PC-3 (cell line): ENCODE measurements at places on chromosomes 3 and 15. TPM values are rescaled to one million over a fixed set of nuclear protein-coding genes. Genes with fewer than 3 reads are reported as not detected.

The FEM1B gene
- total RNA-seq = 19.4 and 22.1 TPM in 2 replicates

DNA sequence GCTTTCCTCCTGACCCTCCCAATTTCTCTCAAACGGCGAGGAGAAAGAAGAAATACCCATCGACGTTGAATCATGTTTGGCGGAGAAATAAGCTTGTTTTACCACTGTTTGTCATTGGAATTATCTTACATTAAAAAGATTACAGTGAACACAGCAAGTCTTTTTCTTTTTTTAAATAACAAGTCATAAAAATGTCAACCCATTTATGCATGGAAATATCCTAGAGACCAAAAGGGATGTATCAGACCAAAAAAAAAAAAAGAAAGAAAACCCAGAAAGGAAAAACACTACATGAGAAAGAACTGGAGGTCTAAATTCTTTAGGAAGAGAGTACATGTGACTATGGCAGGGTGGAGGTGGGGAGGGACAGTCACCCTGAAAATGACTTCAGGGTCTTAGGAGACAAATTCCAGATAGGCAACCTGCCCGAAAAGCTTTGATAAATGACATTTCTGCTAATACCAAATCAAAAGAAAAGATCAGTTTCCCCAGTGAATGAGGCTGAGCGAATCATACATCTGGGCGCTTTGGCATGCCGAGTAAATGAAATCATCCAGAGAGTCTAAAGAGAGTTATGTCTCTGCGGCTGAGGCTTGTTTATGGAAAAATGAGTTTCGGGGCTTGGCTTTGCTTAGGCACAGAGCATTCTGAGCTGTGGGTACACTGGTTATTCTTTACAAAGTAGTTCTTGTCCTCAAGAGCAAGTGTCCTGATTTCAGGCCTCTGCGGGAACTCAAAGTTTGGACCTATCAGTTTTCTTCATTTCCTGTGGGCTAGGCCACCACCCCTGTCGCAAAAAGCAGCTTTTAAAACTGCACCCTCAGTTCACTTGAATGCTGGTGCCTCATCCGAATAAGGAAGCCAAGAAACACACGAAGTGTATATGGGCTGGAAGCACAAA, 110.1 kb upstream of the TGFBR2 start:
- H3K27me3 ChIP-seq = no peaks in the 10 kb centered on the region
- H3K27ac ChIP-seq = no peak overlapping the region
- H3K4me1 ChIP-seq = peaks cover 19% of the 10 kb centered on the region
- no peaks in the 10 kb centered on the region for H3K36me3 ChIP-seq
- H3K4me3 ChIP-seq = no peak overlapping the region

- H3K36me3 ChIP-seq = no peaks in the 10 kb centered on the region
- peaks cover 10% of the 10 kb centered on the region for H3K4me1 ChIP-seq
- no peak overlapping the region for H3K4me3 ChIP-seq
- H3K27ac ChIP-seq = no peak overlapping the region
Measured at GRCh38 chr3:150727653-150728502, 24.2 kb upstream of the ERICH6 start.

The CCR9 gene
- not detected in 2 replicates for total RNA-seq

GRCh38 chr3:72657666-72658065, 190.6 kb downstream of the SHQ1 start:
- H3K27ac ChIP-seq = no peak overlapping the region
- no peaks in the 10 kb centered on the region for H3K36me3 ChIP-seq
- peak; percentile 19 for DNase-seq
- peaks cover 31% of the 10 kb centered on the region for H3K4me1 ChIP-seq
- H3K27me3 ChIP-seq = 0 out of 2 replicates have a peak, but pooled peaks cover 5% of the 10 kb centered on the region
- no peak overlapping the region for H3K4me3 ChIP-seq

DNA sequence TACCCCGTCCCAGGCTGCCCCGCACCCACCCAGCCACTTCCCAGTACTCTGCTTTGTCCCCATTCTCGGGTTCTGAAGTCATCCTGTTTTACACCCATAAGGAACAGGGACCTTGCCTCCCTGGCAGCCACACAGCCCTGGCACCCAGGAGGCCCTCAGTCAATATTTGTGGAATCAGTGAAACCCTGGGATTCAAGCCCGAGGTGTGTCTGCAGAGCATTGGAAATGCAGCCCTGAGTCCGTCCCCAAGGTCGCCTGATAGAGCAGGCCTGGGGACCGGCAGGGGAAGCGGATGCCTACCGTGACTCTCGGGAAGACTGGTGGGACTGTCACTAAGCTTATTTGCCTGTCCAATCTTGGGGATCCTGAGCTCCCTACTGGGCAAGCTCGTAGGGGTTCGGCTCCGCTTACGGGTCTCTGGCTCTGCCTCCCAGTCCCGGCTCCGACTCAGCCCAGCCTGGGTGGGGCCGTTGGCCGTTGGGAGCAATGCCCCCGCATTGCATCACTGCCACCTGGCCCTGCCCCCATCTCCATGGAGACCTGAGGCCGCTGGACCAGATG, 64.4 kb upstream of the TAMM41 start:
- H3K36me3 ChIP-seq = no peaks in the 10 kb centered on the region
- no peaks in the 10 kb centered on the region for H3K4me1 ChIP-seq
- H3K27me3 ChIP-seq = peaks cover 73% of the 10 kb centered on the region
- H3K4me3 ChIP-seq = no peak overlapping the region

GRCh38 chr15:39028069-39028468, 463.5 kb upstream of the RASGRP1 start:
- no peak overlapping the region for H3K4me3 ChIP-seq
- peak; percentile 90 for DNase-seq
- H3K27me3 ChIP-seq = no peaks in the 10 kb centered on the region
- H3K27ac ChIP-seq = no peak overlapping the region
- H3K4me1 ChIP-seq = peaks cover 16% of the 10 kb centered on the region

The CACNA2D2 gene
- 0.17 and 0.44 TPM in 2 replicates for total RNA-seq

DNA sequence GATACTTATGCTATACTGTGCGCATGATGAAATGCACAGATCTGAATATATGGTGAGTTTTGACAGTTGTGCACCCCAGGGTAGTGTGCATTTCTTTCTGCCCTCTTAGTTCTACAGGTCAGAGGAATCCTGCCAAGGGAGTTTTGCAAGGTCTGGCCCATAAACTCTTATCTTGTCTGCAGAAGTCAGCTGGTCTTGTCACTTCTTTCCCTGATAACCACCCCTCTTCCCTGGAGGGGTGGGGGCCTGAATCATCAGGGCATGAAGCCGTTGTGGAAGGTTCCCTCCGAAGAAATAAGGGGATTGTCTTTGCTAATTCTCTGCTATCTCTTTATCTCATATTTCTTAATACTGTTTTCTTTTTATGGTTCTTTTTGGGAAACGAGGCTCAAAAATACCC, 30.4 kb downstream of the TRIM71 start:
- H3K36me3 ChIP-seq = no peaks in the 10 kb centered on the region
- H3K4me1 ChIP-seq = peaks cover 8% of the 10 kb centered on the region
- no peak overlapping the region for H3K4me3 ChIP-seq
- H3K27ac ChIP-seq = no peak overlapping the region

DNA sequence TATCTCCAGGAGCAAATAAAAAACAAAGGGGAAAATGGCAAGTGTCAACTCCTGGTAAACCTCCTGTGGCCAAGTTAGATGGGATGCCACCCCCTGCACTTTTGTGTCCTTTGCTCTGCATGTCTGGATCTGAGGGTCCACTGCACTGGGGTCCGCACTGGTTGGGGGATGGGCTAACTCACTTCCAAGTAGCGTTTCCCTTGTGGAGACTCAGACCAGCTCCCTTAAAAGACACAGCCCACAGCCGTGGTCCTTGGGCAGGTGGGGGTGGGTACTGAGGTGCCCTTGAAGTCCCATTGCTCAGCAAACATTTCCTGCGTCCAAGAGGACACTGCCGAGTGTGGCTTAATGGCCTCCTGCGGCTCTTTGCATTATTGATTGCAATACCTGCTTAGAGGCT, 188.2 kb downstream of the MEGF11 start:
- no peak overlapping the region for H3K4me3 ChIP-seq
- no peak for DNase-seq
- H3K4me1 ChIP-seq = no peaks in the 10 kb centered on the region
- H3K27ac ChIP-seq = no peak overlapping the region
- H3K36me3 ChIP-seq = no peaks in the 10 kb centered on the region
- H3K27me3 ChIP-seq = no peaks in the 10 kb centered on the region

The P3H2 gene
- 4.5 and 11.4 TPM in 2 replicates for total RNA-seq

The CSPG4 gene
- 2.0 and 2.9 TPM in 2 replicates for total RNA-seq

DNA sequence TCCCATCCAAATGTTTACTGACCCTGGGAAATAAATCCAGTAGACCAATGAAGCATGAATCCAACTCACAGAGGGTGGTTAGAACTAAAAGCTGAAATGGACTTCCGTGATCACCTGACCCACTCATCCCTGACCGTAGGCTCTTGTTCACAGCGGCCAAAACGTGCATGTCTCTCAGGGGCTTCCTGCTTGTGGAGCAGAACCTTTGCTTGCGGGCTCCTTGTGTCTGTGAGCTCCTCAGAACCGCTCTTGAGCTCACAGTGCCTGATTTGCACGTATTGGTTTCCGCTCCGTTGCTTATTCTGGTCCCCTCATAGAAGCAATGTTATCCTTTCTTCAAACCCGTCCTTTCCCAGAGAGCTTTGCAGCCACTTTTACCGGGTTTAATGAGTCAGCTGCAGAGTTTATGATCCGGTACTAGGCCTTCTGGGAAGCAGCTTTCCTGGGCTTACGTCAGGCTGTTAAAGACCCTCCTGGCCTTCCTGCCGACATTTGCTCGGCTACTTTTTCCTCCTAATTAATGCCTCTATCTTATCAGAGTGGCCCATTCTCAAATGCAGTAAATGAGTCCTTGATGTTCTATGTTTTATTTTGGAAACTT, 35.4 kb downstream of the LIPC start:
- H3K4me3 ChIP-seq = no peak overlapping the region
- H3K4me1 ChIP-seq = peaks cover 35% of the 10 kb centered on the region
- no peak overlapping the region for H3K27ac ChIP-seq
- DNase-seq = no peak

GRCh38 chr3:16239086-16239770, 25.5 kb downstream of the DPH3 start:
- no peaks in the 10 kb centered on the region for H3K27me3 ChIP-seq
- H3K4me1 ChIP-seq = peaks cover 27% of the 10 kb centered on the region
- no peak for DNase-seq
- no peaks in the 10 kb centered on the region for H3K36me3 ChIP-seq
- H3K4me3 ChIP-seq = no peak overlapping the region

The LINS1 gene
- 8.5 and 12.0 TPM in 2 replicates for total RNA-seq

DNA sequence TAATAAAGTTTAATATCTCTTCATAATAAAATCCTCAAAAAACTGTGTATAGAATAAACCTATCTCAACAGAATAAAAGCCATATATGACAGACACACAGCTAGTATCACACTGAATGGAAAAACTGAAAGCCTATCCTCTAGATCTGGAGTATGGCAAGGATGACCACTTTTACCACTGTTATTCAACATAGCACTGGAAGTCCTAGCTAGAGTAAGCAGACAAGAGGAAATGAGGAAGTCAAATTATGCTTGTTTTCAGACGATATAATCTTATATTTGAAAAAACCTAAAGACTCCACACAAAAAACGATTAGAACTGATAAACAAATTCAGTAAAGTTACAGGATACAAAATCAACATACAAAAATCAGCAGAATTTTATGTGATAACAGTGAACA, 57.4 kb upstream of the DIPK2A start:
- no peaks in the 10 kb centered on the region for H3K36me3 ChIP-seq
- H3K4me1 ChIP-seq = no peaks in the 10 kb centered on the region
- no peak for DNase-seq
- H3K27me3 ChIP-seq = no peaks in the 10 kb centered on the region

The ADAMTS17 gene
- total RNA-seq = 5.5 and 6.9 TPM in 2 replicates

GRCh38 chr15:82134461-82134860, 88.6 kb upstream of the MEX3B start:
- DNase-seq = no peak
- H3K36me3 ChIP-seq = no peaks in the 10 kb centered on the region
- H3K4me3 ChIP-seq = no peak overlapping the region
- H3K27ac ChIP-seq = no peak overlapping the region

GRCh38 chr3:12907296-12907695, 65.9 kb upstream of the RPL32 start:
- DNase-seq = no peak
- no peak overlapping the region for H3K4me3 ChIP-seq
- no peaks in the 10 kb centered on the region for H3K4me1 ChIP-seq
- no peak overlapping the region for H3K27ac ChIP-seq
- peaks cover 19% of the 10 kb centered on the region for H3K36me3 ChIP-seq

GRCh38 chr15:42608110-42608531, 32.7 kb downstream of the STARD9 start:
- H3K4me1 ChIP-seq = 0 out of 2 replicates have a peak, but pooled peaks cover 3% of the 10 kb centered on the region
- H3K27me3 ChIP-seq = no peaks in the 10 kb centered on the region

The HIGD2B gene
- 0.11 TPM in 1 of 2 replicates, not detected in the other for total RNA-seq
